ENCODE measurements at places on chromosomes 13 and 19. TPM values are rescaled to one million over a fixed set of nuclear protein-coding genes. Genes with fewer than 3 reads are reported as not detected.

DNA sequence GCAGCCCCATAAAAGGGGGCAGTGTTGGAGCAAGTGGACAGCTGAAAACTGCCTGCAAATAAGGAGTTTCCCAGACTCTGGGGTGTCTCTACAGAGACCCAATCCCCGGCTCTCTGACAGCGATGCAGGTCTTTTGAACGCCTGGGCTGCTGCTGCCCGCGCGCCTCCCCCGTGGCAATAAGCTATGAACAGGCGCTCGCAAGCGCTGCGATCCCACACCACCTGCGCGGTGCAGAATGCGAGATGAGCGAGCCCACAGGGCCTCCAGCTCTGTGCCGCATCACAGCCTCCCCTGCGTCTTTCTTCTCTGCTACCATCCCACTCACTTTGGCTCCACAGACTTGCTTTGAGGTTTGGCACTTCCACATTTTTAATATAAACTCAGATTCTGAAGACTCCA, 62.3 kb downstream of the KCTD15 start:
- no peaks in the 10 kb centered on the region for H3K27me3 ChIP-seq
- no peak for DNase-seq
- H3K36me3 ChIP-seq, result no peaks in the 10 kb centered on the region

- no peaks in the 10 kb centered on the region for H3K36me3 ChIP-seq
- peak overlapping the region; percentile 36 for H3K27ac ChIP-seq
- no peaks in the 10 kb centered on the region for H3K27me3 ChIP-seq
These were observed 10.7 kb downstream of the PPP1R37 start for GRCh38 chr19:45103508-45104319.

Gene MBD3L2
- not detected for total RNA-seq

DNA sequence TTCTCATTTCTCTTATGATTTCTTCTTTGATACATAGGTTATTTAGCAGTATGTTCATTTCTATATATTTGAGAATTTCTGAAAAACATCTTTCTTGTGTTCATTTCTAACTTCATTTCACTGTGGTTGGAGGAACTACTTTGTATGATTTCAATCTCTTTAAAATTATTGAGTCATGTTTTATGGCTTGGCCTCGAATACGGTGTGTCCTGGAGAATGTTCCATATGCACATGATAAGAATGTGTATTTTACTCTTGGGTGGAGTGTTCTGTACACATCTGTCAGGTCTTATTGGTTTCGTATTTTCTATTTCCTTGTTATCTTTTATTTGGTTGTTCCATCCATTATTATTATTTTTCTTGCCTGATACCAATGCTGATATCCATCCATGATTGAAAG, 22.9 kb downstream of the DNM2 start:
- peak overlapping the region; percentile 67 for H3K27ac ChIP-seq
- H3K27me3 ChIP-seq, result no peaks in the 10 kb centered on the region
- peaks cover 59% of the 10 kb centered on the region for H3K4me1 ChIP-seq
- DNase-seq, result no peak

- no peaks in the 10 kb centered on the region for H3K36me3 ChIP-seq
- no peaks in the 10 kb centered on the region for H3K4me1 ChIP-seq
- H3K4me3 ChIP-seq, result no peak overlapping the region
- no peak overlapping the region for H3K27ac ChIP-seq
These were observed 397.1 kb downstream of the SLITRK5 start for GRCh38 chr13:88068316-88068715.
